Adrenal gland (tissue), 19 donors: ENCODE measurements at places on chromosomes 2 and 18. TPM values are rescaled to one million over a fixed set of nuclear protein-coding genes. Genes with fewer than 3 reads are reported as not detected.

DNA sequence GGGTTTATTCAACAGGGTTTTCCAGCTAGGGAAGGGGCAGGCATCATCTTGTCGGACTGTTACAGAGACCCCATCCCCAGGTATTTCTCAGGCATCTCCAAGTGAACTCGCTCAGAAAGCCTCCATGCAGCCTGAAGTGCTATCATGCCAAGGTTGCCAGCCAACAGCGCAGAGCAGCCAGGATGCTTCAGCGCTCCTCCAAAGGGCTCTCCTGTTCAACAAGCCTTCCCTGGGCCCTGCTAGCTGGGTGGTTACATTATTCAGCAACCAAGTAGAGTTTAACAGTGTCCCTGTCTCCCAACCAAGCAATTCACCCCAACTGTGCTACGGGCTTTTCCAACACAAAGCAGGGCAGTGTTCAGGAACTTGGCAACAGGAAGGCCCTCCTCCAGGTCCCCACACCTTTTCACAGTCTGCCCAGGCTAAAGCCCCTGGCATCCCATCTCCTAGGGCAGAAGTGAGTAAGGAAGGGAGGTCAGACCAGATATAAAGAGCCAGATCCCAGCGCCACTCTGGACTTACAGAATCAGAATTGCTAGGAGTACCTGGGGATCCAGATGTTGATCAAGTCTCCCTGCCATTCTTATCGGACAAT lies 52.9 kb downstream of the ZBTB7C start:
- peaks cover 5% of the 10 kb centered on the region for H3K4me1 ChIP-seq
- no peaks in the 10 kb centered on the region for H3K27me3 ChIP-seq
- H3K36me3 ChIP-seq: no peaks in the 10 kb centered on the region
- no peak overlapping the region for H3K27ac ChIP-seq

GRCh38 chr18:23066504-23067039 lies 68.7 kb upstream of the CABLES1 start:
- H3K27ac ChIP-seq: no peak overlapping the region
- no peaks in the 10 kb centered on the region for H3K4me1 ChIP-seq
- H3K36me3 ChIP-seq: no peaks in the 10 kb centered on the region
- no peak for DNase-seq
- no peak overlapping the region for H3K4me3 ChIP-seq
- H3K27me3 ChIP-seq: no peaks in the 10 kb centered on the region

GRCh38 chr2:95017071-95017501 lies 8.4 kb upstream of the MAL start:
- H3K4me1 ChIP-seq: no peaks in the 10 kb centered on the region
- DNase-seq: no peak

DNA sequence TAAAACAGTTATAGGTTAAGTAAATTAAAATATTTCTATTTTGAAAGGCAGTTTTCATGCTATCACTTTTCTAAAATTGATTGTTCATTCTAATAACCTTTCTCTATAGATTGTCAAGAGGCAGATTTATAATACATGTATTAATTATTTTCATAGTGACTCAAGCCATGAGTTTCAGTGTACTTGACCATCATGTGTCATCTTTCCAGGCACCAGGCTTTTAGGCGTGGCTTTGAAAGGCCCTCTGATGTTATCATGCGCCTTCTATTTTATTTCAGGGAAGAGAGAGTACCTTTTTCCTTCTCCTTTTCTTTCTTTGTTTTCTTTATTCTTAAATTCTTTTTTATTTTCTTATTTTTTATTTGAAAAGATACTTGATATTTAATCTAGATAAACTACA lies 128.3 kb upstream of the ETAA1 start:
- H3K4me3 ChIP-seq: no peak overlapping the region
- H3K27ac ChIP-seq: no peak overlapping the region
- no peaks in the 10 kb centered on the region for H3K27me3 ChIP-seq
- no peak for DNase-seq

DNA sequence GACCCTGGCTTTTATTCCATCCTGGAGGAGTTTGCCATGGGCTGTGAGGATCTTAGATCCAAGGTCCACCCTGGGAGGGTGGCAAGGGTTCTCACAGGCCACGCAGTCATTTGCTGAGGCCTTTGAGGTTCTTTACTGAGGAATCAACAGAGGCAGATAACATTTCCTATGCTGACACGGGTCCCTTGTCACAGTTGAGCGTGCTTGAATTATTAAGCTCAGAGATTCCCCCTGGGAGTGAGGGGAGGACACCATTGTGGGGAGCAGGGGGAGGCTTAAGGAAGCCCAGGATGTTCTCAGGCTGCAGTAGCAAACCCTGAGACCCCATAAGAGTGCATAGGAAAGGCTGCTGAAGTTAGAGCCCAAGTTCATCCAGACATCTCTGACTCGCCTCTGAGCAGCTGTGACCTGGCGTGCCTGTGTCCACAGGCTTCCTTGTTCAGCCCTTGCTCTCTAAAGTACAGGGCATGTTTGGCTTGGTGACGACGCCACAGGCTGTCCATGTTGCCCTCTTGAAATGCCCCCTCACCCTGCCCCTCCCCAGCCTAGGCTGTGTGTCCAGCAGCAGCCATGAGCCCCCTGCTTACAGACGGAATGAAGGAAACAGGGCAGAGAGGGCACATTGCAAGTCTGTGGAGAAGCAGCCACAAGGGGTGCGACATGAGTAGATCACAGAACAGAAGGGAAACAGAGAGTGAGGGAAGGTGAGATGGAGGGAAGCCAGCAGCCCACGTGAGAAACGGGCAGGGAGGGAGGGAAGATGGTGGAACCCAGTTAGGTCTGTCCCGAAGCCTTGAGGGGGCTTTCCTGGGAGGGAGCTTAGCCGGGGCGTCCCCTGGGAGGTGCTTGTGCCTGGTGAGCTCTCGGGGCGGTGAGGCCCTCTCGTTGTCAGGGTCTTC lies 34.0 kb downstream of the NAPG start:
- no peak overlapping the region for H3K4me3 ChIP-seq
- no peaks in the 10 kb centered on the region for H3K27me3 ChIP-seq
- H3K36me3 ChIP-seq: peaks cover 14% of the 10 kb centered on the region
- H3K4me1 ChIP-seq: no peaks in the 10 kb centered on the region
- DNase-seq: no peak
- H3K27ac ChIP-seq: no peak overlapping the region

- no peaks in the 10 kb centered on the region for H3K36me3 ChIP-seq
- H3K4me1 ChIP-seq: no peaks in the 10 kb centered on the region
- H3K4me3 ChIP-seq: no peak overlapping the region
- no peaks in the 10 kb centered on the region for H3K27me3 ChIP-seq
- no peak for DNase-seq
These were observed 375.0 kb upstream of the HS6ST1 start for GRCh38 chr2:128693743-128694029.

DNA sequence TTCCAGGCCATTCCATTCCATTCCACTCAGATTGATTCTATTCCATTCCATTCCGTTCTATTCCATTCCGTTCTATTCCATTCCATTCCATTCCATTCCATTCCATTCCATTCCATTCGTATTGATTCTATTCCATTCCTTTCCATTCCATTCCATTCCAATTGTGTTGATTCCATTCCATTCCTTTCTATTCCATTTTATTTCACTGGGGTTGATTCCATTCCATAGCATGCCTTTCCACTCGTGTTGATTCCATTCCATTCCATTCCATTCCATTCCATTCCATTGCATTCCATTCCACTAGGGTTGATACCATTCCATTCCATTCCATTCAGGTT lies 1142.3 kb downstream of the RPIA start:
- no peaks in the 10 kb centered on the region for H3K4me1 ChIP-seq
- no peak overlapping the region for H3K27ac ChIP-seq
- no peak for DNase-seq

GRCh38 chr18:79629606-79630005 lies 50.0 kb upstream of the CTDP1 start:
- H3K27me3 ChIP-seq: peaks cover 4% of the 10 kb centered on the region
- no peak overlapping the region for H3K27ac ChIP-seq
- no peak overlapping the region for H3K4me3 ChIP-seq
- no peak for DNase-seq

The BOD1L2 gene
- polyA plus RNA-seq: not detected

The GALNT5 gene
- not detected for polyA plus RNA-seq

The BARD1 gene
- polyA plus RNA-seq: 0.71 TPM
